Ammon's horn (tissue), 1 donor: ENCODE measurements at places on chromosomes 7 and 10.

GRCh38 chr10:107553470-107553869 is 389.0 kb upstream of the SORCS1 start:
- DNase-seq: no peak

DNA sequence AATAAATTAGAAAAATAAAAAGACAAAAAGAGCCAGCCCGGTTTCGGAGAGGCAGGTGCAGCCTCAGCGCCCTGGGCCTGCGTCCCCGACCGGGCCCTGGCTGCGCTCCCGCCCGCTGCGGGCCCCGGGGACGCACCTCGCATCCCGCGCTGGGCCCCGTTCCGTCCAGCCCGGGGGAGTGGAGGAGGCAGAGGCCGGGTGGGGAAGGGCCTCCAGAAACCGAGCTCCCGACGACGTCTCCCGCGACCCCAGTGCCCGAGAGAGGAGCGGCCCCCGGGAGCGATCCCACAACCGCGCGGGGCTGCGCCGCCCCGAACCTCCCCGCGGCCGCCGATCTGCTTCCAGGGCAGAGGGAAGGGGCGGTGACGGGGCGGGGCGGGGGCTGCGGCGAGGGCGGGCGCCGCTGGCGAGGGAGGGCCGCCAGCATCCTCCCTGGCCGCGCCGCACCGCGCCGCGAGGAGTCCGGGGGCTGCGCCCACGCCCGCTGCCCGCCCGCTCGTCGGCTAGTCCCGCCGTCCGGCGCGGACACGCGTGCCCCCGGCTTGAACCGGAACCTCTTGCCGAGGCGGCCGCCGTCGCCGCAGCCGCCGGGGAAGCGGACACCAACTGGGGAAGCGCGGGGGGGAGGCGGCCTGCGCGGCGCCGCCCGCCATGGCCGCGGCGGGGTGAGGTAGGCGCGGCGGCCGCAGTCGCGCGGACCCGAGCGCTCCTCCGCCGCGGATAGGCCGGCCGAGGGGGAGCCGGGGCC is at the start of gene CCNY:
Gene CCNY (plus strand): TSS at position 426 of the 748 bp plus-strand sequence. CDS start 545 bp downstream, outside the sequence.
- peak; percentile 73 for DNase-seq

DNA sequence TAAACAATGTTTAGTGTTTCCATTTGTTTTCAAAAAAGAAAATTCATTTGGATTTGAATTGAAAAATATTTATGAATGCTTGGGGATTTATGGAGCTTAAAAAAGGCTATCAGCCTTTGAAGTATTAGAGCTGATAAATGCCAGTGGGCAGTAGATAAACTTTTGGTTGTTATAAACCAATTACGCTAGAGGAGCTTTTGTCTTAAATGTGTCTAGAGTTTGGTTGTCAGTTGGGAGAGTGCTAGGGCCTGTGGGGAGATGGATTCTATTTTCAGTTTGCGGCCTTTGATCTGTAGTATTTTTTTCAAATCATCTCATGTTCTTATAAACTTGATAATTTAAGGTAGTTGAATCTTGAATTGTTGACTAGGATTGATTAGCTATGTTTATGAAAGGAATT is 104.0 kb downstream of the SND1 start:
- no peak for DNase-seq

GRCh38 chr7:97200018-97200417 is 82.5 kb downstream of the SDHAF3 start:
- no peak for DNase-seq

GRCh38 chr10:119289227-119289920 is 82.0 kb downstream of the GRK5 start:
- DNase-seq: peak; percentile 71

DNA sequence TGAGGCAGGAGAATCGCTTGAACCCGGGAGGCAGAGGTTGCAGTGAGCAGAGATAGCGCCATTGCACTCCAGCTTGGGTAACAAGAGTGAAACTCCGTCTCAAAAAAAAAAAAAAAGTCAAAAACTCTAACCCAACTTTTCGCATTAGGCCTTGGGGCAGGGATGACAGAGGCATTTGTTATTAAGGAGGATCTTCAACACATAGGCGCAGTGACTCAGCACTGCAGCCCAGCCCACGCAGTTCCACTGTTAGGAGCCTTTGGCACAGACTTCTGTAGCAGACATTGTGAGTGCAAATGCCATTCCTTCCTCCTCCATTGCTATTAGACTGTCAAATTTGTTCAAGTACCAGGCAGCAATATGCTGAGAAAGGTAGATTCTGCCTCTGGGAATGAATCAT is 43.1 kb upstream of the KLHL7 start:
- peak; percentile 48 for DNase-seq
